Esophagus squamous epithelium (tissue), 5 donors: ENCODE measurements at places on chromosomes 1 and 21.

GRCh38 chr1:212981571-212982328 is 31.4 kb downstream of the VASH2 start:
- DNase-seq, result no peak

DNA sequence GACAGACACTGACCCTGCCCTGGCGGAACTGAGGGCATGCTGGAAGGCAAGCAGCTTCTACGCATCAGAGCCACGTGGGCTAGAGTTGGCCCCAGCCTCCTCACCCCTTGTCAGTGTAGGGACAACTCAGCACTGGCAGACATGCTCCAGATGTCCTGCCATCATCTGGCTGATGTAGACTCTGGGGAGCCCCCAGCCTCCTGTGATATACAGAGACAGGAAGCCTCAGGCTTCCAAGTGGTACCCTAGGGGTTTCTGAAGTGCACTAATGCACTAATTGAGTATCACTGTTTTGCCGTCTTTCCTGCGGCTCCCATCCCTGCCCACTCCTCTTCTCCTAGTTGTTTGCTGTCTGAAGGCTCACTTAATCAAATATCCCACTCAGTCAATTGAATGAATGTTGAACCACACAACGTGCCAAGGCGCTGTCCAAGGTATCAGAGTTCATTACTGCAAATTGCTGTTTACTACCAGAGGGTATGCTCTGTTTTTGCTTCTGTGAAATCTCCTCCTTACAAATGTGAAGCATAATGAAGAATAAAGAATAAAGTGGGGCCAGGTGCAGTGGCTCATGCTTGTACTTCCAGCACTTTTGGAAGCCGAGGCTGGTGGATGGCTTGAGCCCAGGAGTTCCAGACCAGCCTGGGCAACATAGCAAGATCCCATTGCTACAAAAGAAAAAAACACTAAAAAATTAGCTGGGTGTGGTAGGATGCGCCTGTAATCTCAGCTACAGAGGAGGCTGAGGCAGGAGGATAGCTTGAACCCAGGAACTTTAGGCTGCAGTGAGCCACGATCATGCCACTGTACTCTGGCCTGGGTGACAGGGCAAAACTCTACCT is 76.4 kb upstream of the ZBTB18 start:
- no peak for DNase-seq

DNA sequence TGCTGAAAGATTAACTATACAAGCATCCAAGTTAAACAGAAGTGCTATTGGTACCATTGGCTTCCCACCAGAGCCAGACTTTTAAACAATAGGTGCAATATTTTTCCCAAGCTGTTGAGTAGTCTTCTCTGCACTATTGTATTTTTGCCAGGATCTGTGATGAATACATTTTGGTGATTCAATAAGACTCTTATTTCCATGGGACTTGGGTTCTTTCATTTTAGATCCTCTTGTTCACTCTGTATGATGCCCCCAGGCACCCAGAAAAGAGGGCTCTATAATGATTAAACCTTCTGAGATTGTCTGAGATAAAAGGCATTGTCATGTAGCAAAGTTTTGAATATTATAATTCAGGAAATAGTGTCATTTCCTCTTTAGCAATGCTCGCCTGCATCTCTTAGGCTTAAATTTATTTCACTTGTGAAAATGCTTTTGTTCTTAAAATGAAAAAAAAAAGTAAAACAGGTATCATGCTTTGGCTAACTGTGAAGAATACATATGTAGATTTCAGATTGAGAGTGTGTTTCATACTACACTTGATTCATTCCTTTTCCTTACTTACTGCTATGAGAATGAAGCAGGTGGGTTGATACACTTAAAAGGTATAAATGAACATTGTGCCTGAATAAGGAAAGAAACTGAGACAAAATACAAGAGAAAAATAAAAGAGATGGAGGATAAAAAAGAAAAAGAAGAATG is 275.0 kb downstream of the HMCN1 start:
- no peak for DNase-seq

- DNase-seq, result no peak
Observed at GRCh38 chr1:150559656-150560010, 10.4 kb downstream of the ADAMTSL4 start.

- no peak for DNase-seq
Observed at GRCh38 chr1:83034851-83035250, 964.1 kb downstream of the TTLL7 start.

GRCh38 chr1:86537928-86538695 is 8.8 kb upstream of the CLCA4 start:
- no peak for DNase-seq

GRCh38 chr1:212254853-212255363 is 30.3 kb upstream of the PPP2R5A start:
- DNase-seq, result no peak

GRCh38 chr1:234975122-234975940 is 153.3 kb downstream of the TOMM20 start:
- no peak for DNase-seq

DNA sequence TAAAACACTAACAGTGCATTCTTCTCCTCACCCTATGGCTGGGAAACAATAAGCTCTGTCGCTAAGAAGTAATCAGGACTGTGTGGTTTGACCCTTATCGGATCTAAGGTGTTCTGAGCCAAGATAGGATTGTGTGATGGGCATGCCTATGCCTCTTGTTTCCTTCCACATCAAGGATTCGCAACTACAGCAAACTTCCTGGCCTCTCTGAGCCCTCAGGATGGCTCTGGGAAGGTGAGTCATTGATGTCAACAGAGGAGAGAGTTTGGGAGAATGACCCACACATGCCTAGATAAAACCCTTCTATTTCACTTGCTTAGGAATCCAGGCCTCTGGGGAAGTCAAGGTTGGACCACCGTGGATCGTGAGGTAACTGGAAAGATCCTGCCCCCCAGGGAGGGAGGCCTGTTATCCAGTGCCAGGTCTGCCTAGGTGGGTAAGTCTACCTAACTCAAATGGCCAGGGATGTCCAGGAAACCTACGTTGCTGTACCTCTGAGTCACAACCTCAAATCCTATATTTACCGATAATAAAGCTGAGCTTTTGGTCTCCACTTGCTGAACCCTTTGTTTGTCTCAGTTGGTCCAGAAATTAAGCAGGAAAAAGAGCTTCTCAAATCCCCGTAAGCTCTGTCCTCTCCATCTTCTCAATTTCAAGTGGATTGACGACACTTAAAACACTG is 27.4 kb downstream of the TIAM1 start:
- no peak for DNase-seq

DNA sequence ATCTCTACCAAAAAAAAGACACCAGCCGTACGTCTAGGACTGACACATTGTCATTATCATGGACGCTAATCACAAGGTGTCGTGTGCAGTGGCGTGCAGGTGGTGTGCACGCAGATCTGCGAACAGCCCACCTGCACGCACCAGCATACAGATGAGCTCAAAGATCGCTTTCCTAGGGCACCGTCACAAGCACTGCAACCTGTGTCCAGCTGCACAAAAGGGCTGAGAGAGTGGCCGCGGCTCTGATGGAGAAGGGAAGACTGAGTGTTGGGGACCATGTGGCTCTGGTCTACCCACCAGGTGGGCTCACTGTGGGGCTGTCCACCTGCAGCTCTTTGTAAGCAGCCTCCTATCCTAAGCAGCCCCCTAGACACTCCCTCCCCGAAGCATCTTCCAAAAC is 50.9 kb downstream of the S100B start:
- no peak for DNase-seq

DNA sequence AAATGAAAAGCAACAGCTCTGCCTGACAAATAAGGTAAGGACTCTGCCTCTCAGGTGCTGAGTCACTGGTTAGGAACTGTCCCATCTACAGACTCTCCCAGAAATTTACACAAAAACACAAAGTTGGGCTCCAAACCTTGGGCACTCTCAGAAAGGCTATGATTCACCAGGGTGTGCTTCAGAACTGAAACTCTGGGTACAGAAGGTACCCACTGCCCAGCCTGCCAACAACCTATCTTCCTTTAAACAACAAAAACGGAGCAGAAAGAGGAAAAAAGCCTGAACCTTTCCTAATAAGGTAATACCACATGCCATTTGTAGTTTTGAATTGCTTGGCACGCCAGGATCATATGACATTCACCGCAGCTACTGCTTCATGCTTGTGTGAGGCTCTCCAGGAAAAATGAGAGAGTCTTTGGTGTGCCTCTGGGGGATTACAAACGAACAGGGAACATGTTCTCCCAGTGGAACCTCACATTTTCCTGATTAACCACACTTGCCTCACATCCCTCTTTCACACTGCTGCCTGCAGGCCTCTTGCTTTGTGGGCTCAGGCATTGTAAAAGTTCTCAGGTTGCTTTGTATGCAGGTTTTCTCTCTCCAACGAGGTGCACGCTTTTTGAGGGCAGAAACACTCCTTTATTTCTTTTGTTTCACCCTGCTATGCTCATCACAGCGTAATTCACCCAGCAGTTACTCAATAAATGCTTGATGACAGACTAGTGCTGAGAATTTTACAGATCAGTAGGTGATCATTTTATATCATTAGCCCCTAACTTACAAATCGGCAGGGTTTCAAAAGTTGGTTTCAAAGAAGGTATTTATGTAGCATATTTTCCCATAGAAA is 65.1 kb downstream of the GADD45A start:
- no peak for DNase-seq

DNA sequence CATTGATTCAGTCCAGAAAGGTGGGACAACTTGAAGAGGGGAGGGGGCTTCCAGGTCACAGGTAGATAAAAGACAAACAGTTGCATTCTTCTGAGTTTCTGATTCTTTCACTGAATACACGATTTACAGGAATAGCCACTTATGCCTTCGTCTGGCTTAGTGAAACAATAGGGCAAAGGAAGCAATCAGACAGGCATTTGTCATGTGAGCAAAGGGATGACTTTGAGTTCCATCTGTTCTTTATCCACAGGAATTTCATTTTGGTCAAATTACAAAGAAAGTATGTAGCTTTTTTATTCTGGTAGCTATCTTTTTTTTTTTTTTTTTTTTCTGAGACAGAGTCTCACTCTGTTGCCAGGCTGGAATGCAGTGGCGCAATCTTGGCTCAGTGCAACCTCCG is 202.5 kb downstream of the TTLL7 start:
- no peak for DNase-seq

DNA sequence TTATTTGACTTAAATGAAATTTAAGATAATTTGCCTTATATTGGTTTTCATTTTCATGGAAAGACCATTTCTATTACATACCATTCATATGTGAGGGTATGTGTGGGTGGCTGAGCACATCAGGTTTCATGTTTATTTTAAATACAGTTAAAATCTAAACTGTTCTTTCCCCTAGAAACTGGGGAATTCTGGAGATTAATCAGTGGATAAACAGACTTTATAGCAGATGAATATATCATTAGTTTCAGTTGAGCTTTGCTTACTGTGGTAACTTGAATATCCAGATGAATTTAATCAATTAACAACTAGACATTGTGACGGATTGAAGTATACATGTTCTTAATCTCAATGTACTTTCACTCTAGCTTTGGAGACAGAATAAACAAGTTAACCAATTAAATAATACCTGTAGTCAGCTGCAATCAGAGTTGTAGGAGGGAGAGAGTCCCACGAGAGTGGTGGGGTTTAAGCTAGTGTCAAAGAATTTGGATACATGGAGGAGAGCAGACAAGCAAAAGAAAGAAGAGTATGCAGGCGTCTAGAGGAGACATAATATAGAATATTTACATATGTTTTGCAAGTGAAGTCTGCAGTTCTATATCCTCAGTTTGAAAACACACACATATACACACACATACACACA is 97.6 kb downstream of the PDE4B start:
- DNase-seq, result no peak

GRCh38 chr21:15291621-15292266 is 226.9 kb upstream of the NRIP1 start:
- DNase-seq, result no peak

DNA sequence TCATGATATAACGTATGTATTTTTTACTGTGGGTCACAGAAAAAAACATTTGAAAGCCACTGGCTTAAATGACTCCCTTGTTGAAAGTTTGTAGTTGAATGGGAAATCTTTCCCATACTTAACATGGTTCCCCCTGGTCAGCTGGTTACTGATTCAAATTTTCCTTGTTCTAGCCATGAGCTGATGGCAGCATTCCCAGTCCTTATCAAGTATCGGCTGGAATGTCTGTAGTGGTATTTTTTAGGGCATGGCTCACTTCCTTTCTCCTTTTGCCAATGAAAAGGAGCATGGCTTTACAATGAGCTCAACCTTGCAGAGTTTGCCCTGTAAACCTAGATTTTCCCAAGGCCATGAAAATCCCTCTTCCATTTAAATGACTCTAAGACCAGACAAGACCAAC is 55.7 kb downstream of the GIPC2 start:
- DNase-seq, result no peak

GRCh38 chr1:41713141-41713540 is 205.6 kb downstream of the HIVEP3 start:
- DNase-seq, result no peak

DNA sequence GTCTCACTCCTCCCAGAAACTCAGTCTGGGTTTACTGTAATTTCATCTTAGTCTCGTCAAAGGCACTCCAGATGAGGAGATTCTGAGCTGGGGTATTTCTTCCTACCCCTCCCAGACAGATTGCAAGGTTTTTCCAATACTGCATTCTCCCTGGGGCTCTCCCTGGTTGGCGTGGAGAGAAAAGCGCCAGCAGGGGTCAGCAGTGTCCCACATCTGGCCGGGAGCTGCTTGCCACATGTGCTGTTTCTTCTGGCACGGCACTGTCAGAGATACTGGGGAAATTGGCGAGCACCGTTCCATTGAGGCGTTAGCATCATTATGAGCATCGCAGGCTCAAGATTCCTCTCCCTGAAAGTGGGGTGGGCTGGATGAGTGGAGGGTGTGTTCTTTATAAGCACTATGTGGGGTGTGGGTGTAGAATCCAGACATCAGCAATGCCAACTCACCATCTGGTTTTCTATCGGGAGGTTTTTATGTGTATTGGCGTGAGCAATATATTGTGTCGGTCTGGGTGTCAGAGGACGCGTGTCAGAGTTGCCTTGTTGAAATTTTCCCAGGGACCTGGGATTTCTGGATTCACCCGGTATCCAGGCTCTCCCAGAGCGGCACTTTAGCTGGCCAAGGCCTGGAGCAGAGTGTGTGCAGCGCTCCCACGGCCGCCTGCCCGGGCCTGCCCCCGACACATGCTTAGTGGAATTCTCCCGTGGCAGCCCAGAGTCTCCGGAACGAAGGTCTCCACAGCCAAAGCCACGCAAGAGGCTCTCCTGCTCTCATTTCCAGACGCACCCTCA is 8.0 kb upstream of the NAV1 start:
- no peak for DNase-seq

DNA sequence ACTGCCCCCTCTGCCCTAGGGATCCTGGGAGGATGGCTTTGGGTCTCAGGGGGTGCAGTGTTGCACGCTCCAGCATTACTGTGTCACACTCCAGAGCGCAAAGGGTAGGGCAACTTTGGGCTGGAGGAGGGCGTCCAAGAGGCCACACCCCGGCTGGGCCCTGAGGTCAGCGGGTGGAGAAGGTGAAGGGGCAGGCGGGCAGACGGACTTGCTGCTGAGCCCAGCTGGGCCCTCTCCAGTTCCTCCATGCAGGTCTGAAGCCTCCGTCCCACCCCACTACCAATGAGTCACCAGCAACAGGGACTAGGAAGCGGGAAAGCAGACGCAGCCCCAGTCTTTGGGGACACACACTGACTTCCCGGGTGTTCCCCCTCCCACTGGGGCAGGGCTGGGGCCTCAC is 116.0 kb downstream of the CASZ1 start:
- DNase-seq, result no peak
